ENCODE measurements at places on chromosomes 11 and 22. TPM values are rescaled to one million over a fixed set of nuclear protein-coding genes. Genes with fewer than 3 reads are reported as not detected.

GRCh38 chr22:28018461-28018927 lies 99.4 kb upstream of the PITPNB start:
- DNase-seq, result no peak

The GPR83 gene
- not detected for total RNA-seq

The NEFH gene
- total RNA-seq, result 0.33 TPM

DNA sequence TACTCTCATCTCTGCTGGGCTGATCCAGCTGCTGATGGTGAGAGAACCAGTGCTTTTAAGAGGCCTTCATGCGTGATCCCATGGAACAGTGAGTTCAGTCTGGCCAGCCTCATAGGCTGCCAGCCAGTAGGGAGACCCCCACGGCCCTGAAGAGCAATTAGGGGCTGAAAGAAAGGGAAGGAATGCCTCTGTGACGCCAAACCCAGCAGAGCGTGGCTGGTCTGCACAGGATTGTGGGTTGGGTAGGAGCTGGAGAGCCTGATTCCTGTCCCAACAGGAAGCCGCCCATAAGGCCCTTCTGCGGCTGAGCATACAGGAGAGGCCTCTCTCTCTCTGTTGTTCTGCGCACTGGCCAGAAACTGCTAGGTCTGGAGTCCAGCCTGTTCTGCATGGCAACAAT lies 181.5 kb upstream of the E2F8 start:
- no peak for DNase-seq

The TSGA10IP gene
- total RNA-seq, result not detected

The NLRP14 gene
- not detected for total RNA-seq

GRCh38 chr11:95675585-95675984 lies 114.0 kb downstream of the FAM76B start:
- DNase-seq, result no peak

The OR10A2 gene
- not detected for total RNA-seq

DNA sequence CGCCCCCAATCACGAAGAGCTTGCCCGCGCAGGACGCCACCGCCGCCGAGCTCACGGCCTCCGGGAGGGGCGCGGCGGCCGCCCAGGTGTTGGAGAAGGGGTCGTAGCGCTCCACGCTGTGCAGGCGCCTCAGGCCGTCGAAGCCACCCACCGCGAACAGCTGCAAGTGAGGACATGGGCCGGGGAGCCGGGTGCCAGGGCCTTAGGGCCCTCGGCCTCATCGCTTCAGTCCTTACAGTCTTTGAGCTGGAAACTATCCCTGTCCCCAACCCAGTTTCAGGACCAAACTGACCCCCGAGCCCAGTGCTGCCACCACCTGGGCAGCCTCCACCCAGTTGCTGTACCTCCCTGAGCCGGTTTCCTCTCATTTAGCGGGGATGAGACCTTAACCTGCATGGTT lies 7.6 kb downstream of the KLHL35 start:
- DNase-seq, result no peak

DNA sequence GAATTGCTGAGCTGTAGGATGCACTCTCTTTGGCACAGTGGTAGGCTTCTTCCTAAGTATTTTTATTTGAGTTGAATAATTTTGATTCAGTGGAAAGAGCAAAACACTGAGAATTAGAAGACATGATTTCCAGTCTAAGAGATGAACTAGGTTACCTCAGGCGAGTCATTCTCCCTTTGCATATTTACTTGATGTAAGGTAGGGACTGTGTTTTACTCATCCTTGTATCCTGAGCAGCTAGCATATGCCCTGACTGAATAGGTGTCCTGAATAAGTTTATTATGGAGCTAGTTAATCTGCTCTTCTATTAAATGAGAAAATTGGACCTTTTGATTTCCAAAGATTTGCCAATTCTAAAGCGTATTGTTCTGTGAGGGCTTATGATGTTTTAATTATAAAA lies 50.7 kb downstream of the STIM1 start:
- no peak for DNase-seq

All from CD8-positive, alpha-beta T cell (primary cell).